ENCODE measurements at places on chromosomes 5 and 9.

- no peak for DNase-seq
Observed at GRCh38 chr9:134069480-134070399, 1.9 kb upstream of the BRD3 start.

DNA sequence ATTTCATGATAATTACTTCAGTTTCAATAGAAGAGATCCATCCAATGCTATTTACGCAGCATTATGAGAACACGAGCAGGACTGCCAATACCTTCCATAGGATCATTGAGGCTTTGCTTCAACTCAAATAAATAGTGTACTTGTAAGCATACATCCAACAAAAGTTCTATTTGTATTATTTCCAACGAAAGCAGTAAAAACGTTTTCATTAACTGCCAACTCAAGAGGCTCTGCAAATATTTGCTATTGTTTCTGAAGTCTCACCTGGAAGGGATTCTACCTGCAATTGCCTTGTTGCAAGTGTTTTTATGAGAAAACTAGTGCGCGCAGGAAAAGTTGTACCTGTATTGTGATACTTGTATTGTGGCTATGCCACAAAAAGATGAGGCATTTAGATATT, 11.0 kb upstream of the GNPDA1 start:
- no peak for DNase-seq

GRCh38 chr5:89087551-89088318, 204.8 kb upstream of the MEF2C start:
- no peak for DNase-seq

DNA sequence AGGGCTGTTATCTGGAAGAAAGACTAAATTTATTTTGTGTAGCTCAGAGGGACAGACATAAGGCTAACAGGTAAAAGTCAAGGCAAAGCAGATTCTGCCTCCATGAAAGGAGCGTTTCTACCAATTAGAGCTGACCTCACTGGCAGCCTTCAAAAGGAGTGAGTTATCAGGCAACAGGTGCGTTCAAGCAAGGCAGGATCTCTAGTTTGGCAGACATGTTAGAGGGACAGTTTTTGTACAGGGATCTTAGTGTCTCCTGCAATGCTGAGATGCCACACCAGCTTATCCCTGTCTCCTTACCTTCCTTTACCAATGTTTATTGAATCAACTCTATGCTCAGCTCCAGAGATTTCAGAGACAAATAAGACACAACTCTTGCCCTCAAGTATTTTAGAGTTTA, 73.8 kb downstream of the NRG2 start:
- DNase-seq, result no peak

GRCh38 chr5:39519079-39519478, 94.3 kb upstream of the DAB2 start:
- no peak for DNase-seq

DNA sequence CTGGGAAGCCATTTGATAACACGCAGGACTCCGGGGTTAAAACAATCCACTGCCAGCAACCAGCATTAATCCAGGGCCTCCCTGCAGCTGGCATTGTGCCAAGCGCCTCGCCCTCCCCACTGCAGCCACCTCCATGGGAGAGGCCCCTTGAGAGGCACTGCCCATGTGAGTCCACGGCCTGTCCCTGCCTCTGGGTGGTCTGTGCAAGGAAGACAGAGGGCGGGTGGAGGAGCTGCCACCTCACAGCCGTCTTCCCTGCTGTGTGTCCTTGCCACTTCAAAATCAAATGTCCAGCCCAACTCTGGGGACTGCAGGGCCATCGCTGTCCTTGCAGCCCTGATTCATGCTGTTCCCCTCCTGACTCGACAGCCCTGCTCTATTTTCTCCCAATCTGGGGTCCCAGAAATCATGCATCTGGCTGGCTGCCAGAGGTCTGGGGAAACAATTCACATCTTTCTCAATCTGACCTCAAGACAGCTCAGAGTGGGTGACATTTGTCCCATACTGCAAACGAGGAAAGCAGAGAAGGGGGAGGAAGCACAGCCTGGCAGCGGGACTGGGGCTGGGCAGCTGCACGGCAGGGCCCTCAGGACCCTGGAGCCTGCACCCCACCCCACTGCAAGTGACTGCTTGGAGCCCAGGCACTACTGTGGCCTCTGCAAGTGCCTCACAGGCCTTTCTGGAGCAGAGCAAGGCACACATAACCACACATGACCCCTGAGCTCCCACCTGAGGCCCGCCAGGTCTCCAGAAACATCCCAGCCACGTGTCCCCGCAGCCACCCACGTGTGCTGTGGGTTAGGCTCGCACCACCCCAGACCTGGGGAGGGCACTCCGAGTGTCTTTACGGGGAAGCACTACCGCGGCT, 15.7 kb downstream of the BRD3OS start:
- no peak for DNase-seq

DNA sequence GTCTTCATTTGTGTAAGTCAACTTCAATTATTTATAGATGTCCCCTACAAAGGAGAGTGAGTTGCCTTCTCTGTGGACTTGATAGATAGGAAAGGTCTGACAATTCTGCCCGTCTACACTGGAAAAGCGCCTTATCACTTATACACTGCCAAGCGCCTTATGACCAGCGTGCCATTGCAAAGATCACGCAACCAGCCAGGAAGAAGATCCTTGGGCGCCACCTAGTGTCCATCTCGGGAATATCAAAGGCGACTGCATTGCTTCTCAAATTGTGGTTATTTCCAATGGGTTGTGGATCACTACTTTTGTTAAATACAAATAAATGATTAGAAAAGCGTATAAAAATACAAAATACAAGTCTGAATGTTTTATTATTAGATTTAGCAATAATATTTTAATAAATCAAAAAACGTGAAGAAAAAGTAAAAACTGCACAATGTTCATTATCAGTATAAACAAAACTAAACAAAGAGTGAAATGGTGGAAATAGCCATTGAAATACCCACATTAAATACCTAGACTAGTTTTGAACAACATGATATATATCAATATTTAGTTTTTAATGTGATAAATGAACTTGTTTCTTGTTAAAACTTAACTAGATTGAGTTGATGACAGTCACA, 27.8 kb downstream of the SUB1 start:
- DNase-seq, result peak; percentile 56

- DNase-seq, result no peak
Observed at GRCh38 chr9:95037789-95038521, 279.6 kb downstream of the FANCC start.

DNA sequence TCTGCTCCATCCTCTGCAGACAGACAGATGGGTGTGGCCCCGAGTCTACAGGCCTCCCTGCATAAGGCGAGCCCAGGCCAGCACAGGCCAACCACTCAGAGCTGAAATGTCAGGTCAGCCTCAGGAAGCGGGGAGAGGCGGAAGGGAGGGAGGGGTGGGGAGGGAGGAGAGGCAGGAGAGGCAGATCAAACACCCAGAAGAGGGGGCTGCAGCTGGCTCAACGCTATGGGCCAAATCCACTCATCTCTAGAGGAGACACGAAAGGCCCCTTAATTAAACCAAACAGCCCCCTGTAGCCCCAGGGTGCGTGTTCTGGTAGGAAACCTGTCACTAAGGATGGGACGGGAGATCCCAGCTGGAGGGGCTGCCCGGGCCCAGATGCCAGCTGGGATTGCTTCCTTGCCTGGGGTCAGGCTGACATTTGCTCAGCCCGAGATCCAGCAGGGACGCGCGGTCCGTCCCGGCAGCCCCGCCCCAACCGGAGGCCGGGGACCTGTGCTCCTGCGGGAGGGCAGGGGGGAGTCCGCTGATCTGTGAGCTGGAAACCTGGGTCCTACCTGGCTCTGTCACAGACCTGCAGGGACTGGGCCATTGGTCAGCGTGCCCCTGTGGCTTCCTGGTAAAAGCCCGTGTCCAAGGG, 97.2 kb upstream of the SARDH start:
- no peak for DNase-seq

GRCh38 chr5:146049704-146050026, 55.7 kb downstream of the PLAC8L1 start:
- no peak for DNase-seq

GRCh38 chr9:84761137-84761808, 91.7 kb downstream of the NTRK2 start:
- no peak for DNase-seq
